ENCODE measurements at places on chromosomes 2 and 18.

DNA sequence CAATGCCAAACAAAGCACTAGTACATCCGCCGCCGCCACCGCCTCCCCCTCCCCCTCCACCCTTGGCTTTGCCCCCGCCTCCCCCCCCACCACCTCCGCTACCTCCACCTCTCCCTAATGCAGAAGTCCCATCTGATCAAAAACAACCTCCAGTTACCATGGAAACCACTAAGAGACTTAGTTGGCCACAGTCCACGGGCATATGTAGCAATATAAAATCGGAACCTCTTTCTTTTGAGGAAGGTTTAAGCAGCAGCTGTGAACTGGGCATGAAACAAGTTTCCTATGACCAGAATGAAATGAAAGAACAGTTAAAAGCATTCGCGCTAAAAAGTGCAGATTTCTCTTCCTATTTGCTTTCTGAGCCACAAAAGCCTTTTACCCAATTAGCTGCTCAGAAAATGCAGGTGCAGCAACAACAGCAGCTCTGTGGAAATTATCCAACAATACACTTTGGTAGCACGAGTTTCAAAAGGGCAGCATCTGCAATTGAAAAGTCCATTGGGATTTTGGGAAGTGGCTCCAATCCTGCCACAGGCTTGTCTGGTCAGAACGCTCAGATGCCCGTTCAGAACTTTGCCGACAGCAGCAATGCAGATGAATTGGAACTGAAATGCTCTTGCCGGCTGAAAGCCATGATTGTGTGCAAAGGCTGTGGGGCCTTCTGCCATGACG lies 168.0 kb downstream of the ASXL3 start:
- peak; percentile 46 for DNase-seq

GRCh38 chr2:196142825-196143224 lies 28.6 kb downstream of the STK17B start:
- DNase-seq: no peak

DNA sequence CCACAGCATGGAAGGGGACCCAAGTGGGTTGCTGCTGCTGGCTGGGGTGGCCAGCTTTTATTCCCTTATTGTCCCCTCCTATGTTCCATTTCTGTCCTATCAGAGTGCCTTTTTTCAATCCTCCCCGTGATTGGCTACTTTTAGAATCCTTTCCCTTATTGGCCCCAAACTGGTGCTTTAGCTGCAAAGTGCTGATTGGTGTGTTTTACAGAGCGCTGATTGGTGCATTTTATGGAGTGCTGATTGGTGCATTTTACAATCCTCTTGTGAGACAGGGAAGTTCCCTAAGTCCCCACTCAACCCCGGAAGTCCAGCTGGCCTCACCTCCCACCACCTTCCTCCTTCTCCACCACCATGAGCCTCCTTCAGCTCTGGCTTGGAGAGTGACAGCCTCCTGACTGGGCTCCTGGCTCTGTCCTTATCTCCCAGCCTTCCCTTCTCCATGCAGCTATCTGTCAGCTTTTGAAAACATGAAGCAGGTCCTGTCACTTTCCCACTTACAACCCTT lies 20.7 kb upstream of the PLB1 start:
- DNase-seq: no peak

- no peak for DNase-seq
Observed at GRCh38 chr2:216985658-216986141, 125.8 kb upstream of the TNP1 start.

- no peak for DNase-seq
Observed at GRCh38 chr18:36247036-36247435, 50.5 kb upstream of the FHOD3 start.

GRCh38 chr2:234954551-234954992 lies 2.8 kb downstream of the SH3BP4 start:
- no peak for DNase-seq

DNA sequence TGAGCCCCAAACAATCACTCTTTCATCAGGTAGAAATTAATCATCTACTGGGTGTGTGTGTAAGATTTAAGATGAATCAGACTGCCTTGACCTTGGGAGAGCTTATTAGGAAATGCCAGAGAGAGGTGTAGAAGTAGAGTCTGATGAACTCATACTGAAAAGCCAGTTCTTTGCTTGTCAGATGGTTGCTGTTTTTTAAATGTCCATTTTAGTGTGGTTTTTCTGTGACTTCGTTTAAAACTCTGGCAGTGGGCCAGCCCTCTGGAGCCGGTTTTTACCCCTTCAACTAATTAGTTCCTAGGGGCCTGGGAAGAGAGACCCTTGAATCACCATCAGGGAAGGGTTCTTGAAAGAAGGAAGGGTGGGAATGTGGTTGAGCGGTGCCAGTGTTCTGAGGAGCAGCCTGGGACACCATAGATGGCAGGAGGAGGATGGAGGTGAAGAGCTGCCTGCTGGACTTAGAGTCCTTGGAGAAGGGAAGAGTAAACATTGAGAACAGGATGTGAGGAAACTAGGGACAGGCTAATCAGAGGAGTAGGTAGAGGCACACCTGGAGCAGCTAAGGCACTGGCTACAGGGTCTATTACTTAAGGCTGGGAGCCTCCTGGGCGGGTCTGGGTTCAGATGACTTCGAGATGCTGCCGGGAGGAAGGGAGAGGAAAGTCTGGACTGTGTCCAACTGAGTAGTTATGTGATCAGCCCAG lies 66.1 kb downstream of the LRRFIP1 start:
- no peak for DNase-seq

- no peak for DNase-seq
Observed at GRCh38 chr18:38460657-38461056, 895.1 kb upstream of the CELF4 start.

DNA sequence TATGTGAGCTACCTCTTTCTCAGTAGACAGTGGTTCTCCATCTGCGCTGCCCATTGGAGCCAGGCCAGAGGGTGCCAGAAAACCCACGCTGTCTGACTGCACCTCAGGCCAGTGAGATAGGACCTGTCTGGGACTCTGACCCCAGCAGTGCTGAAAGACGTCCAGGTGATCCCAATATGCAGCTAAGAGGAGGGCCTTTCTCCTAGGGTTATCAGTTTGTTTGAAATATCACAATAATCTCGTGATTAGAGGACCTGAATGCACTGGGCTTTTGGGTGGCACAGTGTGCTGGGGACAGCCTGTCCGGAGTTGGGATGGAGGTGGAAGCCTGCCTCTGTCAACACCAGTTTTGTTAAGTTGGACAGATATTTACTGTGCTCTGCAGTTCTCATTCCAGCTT lies 216.3 kb downstream of the LDLRAD4 start:
- DNase-seq: no peak

DNA sequence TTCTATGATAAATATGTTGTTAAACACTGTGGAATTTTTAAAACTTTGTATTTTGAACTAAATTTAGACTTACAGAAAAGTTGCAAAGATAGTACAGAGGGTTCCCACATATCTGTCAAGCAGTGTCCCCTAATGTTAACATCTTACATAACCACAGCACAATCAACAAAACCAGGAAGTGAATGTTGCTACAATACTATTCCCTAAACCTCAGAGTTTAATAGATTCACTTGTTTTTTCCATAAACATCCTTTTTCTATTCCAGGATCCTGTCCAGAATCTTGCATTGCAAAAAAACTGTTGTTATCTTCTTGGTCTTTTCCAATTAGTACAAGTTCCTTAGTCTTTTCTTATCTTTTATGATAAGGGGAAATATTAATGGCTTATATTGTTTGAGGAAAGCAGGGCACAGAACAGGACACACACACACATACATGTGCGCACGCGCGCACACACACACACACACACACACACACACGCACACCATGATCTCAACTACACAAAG lies 251.1 kb upstream of the TRIB2 start:
- no peak for DNase-seq
